Mammary epithelial cell (primary cell): ENCODE measurements at places on chromosomes 1 and 21. TPM values are rescaled to one million over a fixed set of nuclear protein-coding genes. Genes with fewer than 3 reads are reported as not detected.

Gene GPR3
- total RNA-seq = 0.50 TPM

Gene SH2D2A
- not detected for total RNA-seq

Gene CHD5
- total RNA-seq = 0.83 TPM

Gene CRYAA
- total RNA-seq = not detected in 2 replicates

Gene CHI3L1
- not detected in 2 replicates for total RNA-seq

Gene OR2L2
- total RNA-seq = 0.19 and 0.28 TPM in 2 replicates

Gene PTGER3
- total RNA-seq = not detected in 2 replicates

Gene ZBTB8B
- total RNA-seq = under 0.01 TPM

Gene ATP1A2
- total RNA-seq = under 0.01 TPM

Gene G0S2
- total RNA-seq = 28.6 and 35.9 TPM in 2 replicates

Gene E2F2
- total RNA-seq = 0.17 TPM

Gene SPATA46
- total RNA-seq = not detected in 2 replicates

Gene WNT4
- 0.26 and 0.27 TPM in 2 replicates for total RNA-seq

Gene LUZP1
- total RNA-seq = 70.5 and 83.2 TPM in 2 replicates

Gene MMP23B
- 2.1 and 2.3 TPM in 2 replicates for total RNA-seq

Gene CFAP57
- 0.50 TPM for total RNA-seq

Gene HFM1
- total RNA-seq = 0.83 TPM

Gene C1orf232
- not detected in 2 replicates for total RNA-seq

Gene MMEL1
- not detected for total RNA-seq

Gene BEND5
- 1.5 TPM for total RNA-seq

Gene AHDC1
- 35.3 TPM for total RNA-seq

Gene C4BPA
- not detected for total RNA-seq

Gene ANP32E
- 27.4 and 37.0 TPM in 2 replicates for total RNA-seq

Gene NUP133
- 34.8 and 36.3 TPM in 2 replicates for total RNA-seq

Gene BSND
- not detected in 2 replicates for total RNA-seq

Gene LCE1C
- 9.5 and 11.1 TPM in 2 replicates for total RNA-seq

Gene RIMKLA
- total RNA-seq = not detected

Gene MGST3
- total RNA-seq = 72.5 and 130 TPM in 2 replicates

Gene KCNA2
- total RNA-seq = 0.17 TPM

Gene ACTN2
- 0.67 TPM in 1 of 2 replicates, not detected in the other for total RNA-seq

Gene GFI1
- under 0.01 TPM for total RNA-seq

Gene FCAMR
- not detected for total RNA-seq

Gene PDC
- not detected for total RNA-seq

Gene TIE1
- not detected for total RNA-seq

Gene CHI3L2
- total RNA-seq = 0.29 and 0.87 TPM in 2 replicates

Gene AVPR1B
- total RNA-seq = not detected in 2 replicates

Gene TNFRSF8
- total RNA-seq = not detected

Gene PIK3C2B
- total RNA-seq = 3.1 and 7.5 TPM in 2 replicates

Gene DIPK1A
- total RNA-seq = 7.7 and 11.2 TPM in 2 replicates

Gene PLA2G2F
- total RNA-seq = not detected

Gene RNF186
- total RNA-seq = not detected

Gene SNRNP40
- 69.8 TPM for total RNA-seq

Gene TFAP2E
- 0.24 and 0.71 TPM in 2 replicates for total RNA-seq

Gene C8B
- not detected for total RNA-seq

Gene HES4
- 4.2 and 6.4 TPM in 2 replicates for total RNA-seq

Gene USH2A
- not detected in 2 replicates for total RNA-seq

Gene ALX3
- not detected in 2 replicates for total RNA-seq

Gene IL19
- total RNA-seq = not detected

Gene CFHR3
- total RNA-seq = 0.19 TPM in 1 of 2 replicates, not detected in the other

Gene AKR7A2
- total RNA-seq = 42.0 and 60.3 TPM in 2 replicates
